Peyer's patch (tissue), 4 donors: ENCODE measurements at places on chromosomes 5 and 9. TPM values are rescaled to one million over a fixed set of nuclear protein-coding genes. Genes with fewer than 3 reads are reported as not detected.
A peak's percentile ranks its signal among the peaks of the same experiment; 100 is the strongest.

DNA sequence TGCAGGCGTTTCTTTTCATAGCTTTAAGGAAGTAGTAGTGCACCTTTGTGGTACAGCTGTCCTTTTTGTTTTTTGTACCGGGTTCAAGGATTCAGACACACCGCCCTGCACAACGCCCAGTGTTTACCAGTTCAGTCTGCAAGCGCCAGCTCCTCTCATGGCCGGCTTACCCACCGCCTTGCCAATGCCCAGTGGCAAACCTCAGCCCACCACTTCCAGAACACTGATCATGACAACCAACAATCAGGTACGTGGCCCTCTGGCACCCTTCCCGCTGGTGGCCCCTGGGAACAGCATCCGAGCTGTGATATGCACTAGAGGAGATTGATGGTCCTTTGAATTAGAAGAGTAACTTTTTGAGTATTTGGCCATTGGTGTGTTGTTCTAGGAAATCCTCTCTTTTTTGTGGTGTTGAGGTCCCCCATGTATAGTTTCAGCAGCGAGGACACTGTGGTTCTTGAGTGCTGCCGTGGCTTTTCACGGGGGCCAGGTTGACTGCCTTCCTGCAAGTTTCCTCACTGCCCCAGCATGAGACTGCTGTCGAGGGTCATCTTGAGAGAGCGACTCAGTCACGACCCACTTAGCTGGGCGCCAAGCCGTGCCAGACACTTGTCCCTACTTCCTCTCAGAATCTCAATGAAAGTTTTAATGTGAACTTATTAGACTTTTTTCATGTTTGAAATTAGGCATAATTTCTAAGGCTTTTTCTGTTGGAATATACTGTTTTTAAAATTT, 37.9 kb downstream of the TENT4A start:
- DNase-seq = peak; percentile 38

DNA sequence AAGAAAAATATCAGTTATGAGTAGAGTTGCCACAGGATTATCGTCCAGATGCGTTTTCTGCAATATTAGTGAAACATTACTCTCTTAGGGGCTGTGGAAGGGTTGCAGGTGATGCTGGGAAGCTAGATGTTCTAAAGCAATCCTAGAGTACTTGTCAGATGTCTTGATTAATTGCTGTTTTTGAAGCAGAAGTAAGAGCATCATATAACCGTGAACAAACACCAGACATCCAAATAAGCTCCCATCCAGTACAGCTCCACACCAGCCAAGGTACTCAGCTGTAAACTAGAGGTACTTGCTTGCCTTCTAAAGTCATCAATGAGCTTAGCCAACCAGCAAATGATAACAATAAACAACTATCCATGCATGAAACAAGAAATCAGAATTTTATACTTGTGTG, 131.1 kb downstream of the ST8SIA4 start:
- no peak for DNase-seq

GRCh38 chr9:95507464-95508241, 9.1 kb downstream of the PTCH1 start:
- peak; percentile 77 for DNase-seq

GNA14 gene
- 11.1 TPM for total RNA-seq

DNA sequence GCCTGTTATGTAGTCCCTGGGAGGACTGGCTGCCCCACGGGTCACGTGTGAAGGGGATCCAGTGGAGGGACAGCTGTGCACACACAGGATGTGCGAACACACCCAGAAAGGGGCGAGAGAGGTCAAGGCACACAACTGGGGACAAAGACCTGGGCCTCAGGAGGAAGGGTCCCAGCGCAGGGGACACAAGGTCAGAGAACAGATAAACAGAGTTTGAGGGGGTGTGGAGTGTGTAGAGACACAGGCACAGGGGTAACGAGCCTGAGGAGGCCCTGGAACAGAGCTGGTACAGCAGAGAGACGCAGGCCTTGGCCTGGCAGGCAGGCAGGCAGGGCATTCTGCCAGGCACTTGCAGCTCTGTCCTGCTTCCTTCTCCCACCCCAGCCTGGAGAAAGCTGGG, 14.8 kb upstream of the PSMD5 start:
- DNase-seq = no peak

GRCh38 chr9:75448281-75448680, 360.0 kb downstream of the OSTF1 start:
- no peak for DNase-seq

PAIP1 gene
- 61.1 TPM for total RNA-seq

DNA sequence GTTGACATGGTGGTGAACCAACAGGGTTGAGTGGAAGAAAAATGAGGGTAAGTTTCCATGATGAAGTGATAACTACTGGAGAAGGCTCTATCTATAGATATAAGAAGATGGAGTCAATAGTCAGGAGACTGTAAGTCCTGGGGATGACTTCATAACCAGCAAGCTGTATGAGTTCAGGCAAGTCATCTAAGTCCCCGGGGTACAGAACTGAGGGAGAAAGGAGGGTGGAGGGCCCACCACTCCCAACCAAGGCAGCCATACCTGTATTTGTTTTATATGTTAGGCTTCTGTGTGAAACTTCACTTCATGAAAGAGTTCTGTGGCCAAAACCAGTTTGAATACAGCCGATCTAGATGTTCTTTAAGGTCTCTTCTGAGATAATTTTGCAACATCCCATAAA, 53.3 kb upstream of the IFNE start:
- no peak for DNase-seq

DNA sequence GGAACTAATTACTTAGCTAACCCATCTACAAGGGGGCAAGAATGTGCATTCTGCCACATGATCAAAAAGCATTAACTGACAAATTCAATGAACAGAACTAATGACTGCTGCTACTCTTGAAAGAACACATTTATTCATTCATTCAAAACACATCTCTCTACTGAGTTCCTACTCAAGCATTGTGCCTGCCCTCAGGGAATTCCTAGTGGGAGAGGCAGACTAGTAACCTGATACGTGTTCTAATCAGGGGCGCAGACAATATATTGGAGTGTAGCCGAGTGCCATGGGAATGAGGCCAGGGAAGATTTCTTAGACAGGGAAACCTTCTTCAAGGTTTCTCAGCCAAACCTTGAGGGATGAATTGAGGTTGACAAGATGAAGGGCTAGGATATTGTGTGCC, 56.7 kb upstream of the PAPPA start:
- DNase-seq = no peak

GRCh38 chr9:129351642-129352145, 173.6 kb upstream of the IER5L start:
- DNase-seq = no peak

GRCh38 chr5:27472000-27472763, 433.8 kb upstream of the CDH9 start:
- DNase-seq = no peak

TTC39B gene
- total RNA-seq = 25.6 TPM

- no peak for DNase-seq
Observed at GRCh38 chr9:68653141-68653595, 51.9 kb upstream of the PIP5K1B start.

DNA sequence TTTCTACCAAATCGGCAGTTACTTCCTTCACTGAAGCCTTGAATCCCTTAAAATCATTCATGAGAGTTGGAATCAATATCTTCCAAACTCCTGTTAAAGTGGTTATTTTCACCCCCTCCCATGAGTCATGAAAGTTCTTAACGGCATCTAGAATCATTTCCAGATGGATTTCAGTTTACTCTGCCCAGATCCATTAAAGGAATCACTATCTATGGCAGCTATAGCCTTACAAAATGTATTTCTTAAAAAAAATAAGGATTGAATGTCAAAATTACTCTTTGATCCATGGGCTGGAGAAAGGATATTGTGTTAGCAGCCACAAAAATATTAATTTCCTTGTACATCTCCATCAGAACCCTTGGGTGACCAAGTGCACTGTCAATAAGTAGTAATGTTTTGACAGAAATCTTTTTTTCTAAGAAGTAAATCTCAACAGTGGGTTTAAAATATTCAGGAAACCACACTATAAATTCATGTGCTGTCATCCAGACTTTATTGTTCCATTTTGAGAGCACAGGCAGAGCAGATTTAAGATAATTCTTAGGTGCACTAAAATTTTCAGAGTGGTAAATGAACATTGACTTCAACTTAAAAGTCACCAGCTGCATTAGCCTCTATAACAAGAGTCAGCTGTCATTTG, 767.7 kb downstream of the DTWD2 start:
- DNase-seq = no peak

- DNase-seq = no peak
Observed at GRCh38 chr9:13896922-13897835, 416.8 kb downstream of the NFIB start.

ASPN gene
- 4.7 TPM for total RNA-seq

DNA sequence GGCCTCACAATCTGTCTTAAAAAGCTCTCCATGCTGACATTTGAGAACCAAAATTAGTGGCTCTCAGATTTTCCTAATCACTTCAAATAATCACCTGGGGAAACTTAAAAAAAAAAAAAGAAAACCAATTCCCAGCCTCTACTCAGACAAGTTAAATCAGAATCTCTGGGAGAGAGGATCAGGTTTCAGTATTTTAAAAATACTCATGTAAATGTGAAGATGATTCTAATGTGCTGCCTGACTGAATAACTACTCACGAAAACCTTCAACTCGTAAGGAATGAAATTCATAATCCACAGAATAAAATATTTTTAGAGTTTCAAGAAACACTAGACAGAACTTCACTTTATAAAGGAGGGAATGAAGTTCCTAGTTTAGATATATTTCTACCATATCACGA, 114.4 kb downstream of the SVEP1 start:
- DNase-seq = no peak

- no peak for DNase-seq
Observed at GRCh38 chr9:79107911-79108676, 463.7 kb upstream of the TLE4 start.

WDR38 gene
- not detected for total RNA-seq

DNA sequence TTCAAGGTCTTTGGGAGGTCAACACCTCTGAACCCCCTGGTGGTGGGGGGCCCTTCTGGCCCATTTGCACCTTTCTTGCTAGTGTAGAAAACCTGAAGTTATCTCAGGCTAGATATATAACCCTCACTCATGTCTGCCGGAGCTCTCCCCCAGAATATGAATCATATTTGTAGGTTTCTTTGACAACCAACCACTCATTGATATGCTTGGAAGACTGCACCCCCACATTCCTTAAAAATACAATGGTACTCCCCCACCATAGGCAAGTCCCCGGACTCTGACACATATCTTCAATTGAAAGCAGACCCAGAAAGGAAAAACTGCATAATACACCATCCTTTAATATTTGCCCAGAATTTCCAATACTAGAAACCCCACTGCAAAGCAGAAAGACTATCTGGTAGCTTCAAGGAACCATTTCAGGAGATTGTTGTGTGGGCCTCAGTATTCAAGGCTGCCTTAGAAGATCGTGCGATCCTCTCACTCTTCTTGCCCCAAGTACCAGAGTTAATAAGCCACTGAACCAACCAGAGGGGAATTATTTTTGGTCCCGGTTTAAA, 978 bp upstream of the UBE2B start:
- no peak for DNase-seq

- DNase-seq = no peak
Observed at GRCh38 chr5:117473165-117473564, 898.5 kb upstream of the SEMA6A start.

GRCh38 chr5:107436201-107436600, 234.5 kb downstream of the EFNA5 start:
- no peak for DNase-seq

KCNN2 gene
- total RNA-seq = not detected

TSLP gene
- total RNA-seq = not detected

DNA sequence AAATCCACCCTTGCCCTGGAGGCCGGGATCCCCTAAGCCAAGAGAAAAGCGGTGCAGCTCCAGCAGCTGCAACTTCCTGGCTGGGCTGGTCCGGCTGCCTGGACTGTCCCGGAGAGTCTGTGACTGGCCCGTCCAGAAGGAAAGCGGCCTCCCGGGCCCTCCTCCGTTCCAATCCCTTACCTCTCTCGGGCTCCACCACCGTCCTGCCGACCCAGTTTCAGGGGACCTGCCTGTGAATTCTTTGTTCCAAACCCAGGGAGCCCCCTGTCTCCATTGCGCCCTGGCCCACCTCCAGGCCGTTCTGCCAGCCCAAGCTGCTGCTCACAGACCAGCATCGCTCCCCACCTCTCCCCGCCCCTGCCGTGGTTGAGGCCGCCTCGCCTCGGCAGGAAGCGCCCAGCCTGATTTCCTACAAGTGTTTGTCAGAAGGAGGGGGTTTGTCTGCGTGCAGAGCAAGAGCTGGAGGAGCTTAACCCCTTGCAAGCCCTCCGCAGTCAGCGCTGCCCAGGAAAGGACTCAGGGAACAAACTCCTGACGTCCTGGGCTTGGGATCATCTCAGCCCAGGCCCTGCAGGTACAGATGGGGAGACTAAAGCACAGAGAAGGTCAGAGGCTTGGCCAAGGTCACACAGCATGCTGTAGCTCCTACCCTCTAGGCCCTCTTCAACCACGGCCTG, at the start of gene AKNA:
Gene AKNA, minus strand, starts transcription at position 303 of the 677 bp plus-strand sequence. CDS start 6,649 bp downstream, outside the sequence.
- DNase-seq = peak; percentile 79

GRCh38 chr9:137797206-137798120, 80.1 kb upstream of the CACNA1B start:
- DNase-seq = no peak

DNA sequence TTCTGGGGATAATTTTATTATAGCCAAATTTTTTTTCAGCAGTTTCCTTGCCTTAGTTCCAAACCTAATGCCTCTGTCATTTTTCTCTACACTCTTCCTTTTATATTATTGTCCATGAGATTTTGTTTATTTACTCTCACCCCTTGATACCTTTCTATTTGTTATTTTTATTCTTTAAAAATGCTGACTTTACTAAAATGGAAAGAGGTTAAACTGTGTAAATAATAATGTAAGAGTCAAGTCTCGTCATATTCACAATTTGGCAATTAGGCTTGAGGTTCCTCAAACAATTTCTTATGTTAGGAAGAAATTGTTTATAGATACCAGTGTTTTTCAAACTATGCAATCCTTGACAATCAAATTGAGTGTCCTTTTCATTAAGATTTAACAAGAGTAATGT, 428.6 kb upstream of the CDH9 start:
- DNase-seq = no peak

GRCh38 chr5:115594128-115595047, 7.9 kb downstream of the TICAM2 start:
- DNase-seq = no peak

FYB1 gene
- total RNA-seq = 13.8 TPM

- no peak for DNase-seq
Observed at GRCh38 chr5:131081913-131082488, 83.1 kb downstream of the HINT1 start.

GOLGA2 gene
- total RNA-seq = 92.4 TPM

PDGFRB gene
- total RNA-seq = 37.9 TPM

- DNase-seq = no peak
Observed at GRCh38 chr5:94969174-94969573, 315.7 kb downstream of the MCTP1 start.

DNA sequence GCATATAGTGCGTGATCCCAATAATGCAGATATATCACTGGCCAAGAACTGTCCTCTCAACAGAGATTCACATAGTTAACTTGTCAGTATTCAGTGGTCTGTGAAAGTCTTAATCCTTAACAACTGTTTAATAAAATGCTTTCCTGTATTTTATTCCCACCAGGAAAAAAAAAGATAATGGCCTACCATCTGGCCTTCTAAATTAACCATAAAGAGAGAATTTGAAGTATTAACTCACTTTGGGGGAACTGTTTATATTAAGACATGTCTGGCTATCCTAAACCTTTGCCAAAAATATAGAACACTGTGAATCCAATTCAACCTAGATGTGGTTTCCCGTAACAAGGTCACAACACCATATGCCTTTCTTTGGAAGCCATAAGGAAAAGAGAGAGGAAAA, 818 bp upstream of the FREM1 start:
- DNase-seq = no peak
